ENCODE measurements at places on chromosomes 11 and 22.

- no peak for DNase-seq
Observed at GRCh38 chr11:303363-303762, 4.0 kb upstream of the IFITM5 start.

DNA sequence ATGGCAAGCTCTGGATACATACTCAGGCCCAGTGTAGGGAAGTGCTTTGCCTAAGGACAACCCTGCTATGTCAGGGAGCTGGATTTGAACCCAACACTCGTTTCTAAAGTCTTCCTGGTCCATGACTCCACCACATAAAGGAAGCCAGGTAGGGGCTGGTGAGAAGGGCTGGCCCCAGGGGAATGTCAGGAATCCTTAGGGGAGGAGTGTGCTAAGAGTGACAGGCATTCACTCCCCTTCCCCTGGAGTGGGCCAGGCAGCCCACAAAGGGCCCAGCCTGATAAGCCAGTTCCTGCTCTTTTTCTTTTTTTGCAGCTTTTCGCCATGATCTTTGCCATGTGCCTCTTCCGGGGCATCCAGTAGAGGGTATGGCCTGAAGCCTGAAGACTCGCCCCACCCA is 21.9 kb downstream of the TP53I11 start:
- no peak for DNase-seq

DNA sequence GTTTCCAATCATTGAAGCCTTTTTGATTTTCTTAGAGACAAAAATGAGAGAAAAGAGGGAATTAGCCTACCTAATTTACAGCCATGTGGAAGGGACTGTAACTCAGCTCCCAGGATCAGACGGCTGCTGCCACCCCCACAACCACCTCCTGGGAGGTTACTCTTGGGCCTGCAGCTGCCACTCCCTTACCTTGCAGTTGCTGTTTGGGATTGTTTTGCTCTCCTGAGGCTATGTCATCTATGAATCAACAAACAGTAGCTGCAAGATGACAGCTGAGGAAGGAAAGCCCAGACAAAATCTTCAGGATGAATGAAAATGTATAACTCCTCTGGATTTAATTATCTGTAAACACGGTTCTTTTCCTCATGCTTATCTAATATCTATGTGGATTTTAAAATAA is 28.0 kb upstream of the ZC3H12C start:
- DNase-seq, result no peak

GRCh38 chr22:19680911-19681862 is 33.1 kb upstream of the SEPTIN5 start:
- DNase-seq, result no peak

DNA sequence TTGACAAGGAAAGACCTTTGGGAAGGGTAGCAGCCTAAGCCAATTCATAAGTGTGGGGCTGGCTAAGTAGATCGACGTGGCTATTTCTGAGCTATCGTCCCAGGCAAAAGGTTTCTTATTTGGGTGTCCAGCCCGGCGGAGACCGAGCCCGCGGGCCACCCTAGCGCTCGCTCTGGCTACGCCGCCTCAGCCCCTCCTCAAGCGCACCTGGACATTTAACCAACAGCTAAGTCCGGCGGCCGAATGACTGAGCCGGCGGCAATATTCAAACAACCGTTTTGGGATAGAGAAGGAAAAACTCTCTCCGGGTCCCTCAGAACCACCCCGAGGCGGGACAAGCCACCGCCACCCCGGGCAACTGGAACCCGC is 457 bp downstream of the RNF141 start:
- DNase-seq, result no peak

DNA sequence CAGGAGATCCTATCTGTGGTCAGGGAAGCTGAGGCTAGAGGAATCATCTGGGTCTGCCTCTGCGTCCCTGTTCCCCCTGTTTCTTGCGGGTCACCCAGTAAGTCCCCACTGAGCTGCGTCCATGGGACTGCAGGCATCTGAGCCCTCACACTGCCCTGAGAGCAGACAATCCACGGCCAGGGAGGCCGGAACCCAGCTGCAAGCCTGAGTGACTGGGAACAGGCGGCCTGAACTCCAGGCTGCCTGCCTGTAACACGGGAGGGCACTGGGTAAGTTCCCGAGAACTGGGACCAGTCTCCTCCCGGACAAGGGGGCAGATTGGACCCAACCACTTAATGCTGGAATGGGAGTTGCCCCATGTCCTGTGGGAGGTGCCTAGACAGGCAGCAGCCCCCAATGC is 727.4 kb downstream of the BRD1 start:
- no peak for DNase-seq

DNA sequence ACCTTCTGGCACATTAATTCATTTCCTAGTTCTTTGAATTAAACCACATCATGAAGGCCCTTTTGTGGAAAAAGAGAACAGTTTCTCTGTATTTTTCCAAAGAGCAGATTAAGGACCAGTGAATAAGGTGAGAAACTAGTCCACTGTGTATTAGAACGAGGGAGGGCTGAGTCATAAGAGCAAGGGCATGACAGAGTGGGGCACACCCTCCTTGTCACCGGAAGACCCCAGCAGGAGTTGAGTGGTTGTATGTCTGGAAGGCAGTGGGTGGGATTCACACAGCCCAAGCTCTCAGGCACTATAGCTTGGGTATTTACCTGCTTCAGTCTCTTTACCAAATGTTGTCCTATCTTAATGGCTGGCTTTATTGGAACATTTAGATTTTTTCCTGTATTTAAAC is 86.8 kb downstream of the BMAL1 start:
- DNase-seq, result no peak

- no peak for DNase-seq
Observed at GRCh38 chr11:16609769-16610168, 128.7 kb upstream of the C11orf58 start.

- DNase-seq, result no peak
Observed at GRCh38 chr11:65808744-65809341, 22.0 kb downstream of the OVOL1 start.

All from sciatic nerve (tissue), 2 donors.